ENCODE measurements at places on chromosomes 5 and 9.

DNA sequence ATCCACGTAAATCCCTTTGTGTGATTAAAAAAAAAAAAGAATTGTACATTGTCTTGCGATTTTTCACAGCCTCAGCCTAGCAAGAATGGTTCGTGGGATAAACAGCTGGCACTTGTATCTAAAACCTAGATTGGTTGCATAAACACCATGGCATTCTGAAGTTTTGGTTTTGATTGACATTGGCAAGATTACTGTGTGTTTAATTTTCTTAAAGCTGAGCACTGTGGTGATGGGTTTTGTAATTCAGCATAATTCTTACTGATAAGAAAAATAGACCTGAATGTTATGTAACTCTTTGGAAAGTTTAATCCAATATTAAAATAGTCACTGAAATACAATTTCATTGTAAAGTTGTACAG is 23.4 kb upstream of the ANKRD18A start:
- DNase-seq = no peak

DNA sequence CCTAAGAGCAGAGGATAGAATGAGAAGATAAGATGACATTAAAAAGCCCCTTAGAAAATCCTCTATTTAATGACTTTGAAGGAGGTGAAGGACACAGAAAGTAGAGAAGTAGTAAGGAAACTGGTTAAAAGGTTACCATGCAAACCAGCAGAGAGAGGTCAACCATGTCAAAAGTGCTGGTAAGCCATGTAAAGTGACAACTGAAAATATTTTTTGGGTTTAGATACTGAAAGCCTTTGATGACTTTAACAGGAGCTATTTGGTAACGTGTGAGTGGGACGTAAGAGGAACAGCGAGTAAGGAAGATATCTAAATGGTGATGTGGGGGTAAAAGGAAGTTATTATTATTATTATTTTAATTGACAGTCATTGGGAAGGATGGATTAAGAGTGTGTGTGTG is 56.9 kb downstream of the MACIR start:
- no peak for DNase-seq

DNA sequence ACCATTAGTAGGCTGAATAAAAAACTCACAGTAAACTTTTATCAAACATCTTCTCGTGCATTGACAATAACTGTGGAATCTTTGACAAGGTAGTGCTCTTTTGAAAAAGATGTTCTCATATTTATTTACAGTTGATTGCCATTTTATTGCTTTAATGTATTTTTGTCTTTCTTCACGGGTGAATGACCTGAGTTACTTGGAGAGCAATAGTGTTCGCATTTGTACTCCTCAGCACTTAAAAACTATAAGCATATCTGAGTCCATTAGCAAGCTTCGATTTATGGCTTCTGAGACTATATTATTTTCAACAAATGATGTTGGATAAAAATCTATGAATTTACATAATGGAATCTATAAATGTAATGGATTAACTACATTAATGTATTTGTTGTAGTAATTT is 1012.3 kb downstream of the CDH9 start:
- DNase-seq = no peak

GRCh38 chr5:57437976-57438805 is 44.4 kb downstream of the ACTBL2 start:
- DNase-seq = no peak

- DNase-seq = no peak
Observed at GRCh38 chr5:142164315-142164714, 55.7 kb downstream of the NDFIP1 start.

GRCh38 chr5:170159101-170159698 is 53.5 kb downstream of the FOXI1 start:
- no peak for DNase-seq

DNA sequence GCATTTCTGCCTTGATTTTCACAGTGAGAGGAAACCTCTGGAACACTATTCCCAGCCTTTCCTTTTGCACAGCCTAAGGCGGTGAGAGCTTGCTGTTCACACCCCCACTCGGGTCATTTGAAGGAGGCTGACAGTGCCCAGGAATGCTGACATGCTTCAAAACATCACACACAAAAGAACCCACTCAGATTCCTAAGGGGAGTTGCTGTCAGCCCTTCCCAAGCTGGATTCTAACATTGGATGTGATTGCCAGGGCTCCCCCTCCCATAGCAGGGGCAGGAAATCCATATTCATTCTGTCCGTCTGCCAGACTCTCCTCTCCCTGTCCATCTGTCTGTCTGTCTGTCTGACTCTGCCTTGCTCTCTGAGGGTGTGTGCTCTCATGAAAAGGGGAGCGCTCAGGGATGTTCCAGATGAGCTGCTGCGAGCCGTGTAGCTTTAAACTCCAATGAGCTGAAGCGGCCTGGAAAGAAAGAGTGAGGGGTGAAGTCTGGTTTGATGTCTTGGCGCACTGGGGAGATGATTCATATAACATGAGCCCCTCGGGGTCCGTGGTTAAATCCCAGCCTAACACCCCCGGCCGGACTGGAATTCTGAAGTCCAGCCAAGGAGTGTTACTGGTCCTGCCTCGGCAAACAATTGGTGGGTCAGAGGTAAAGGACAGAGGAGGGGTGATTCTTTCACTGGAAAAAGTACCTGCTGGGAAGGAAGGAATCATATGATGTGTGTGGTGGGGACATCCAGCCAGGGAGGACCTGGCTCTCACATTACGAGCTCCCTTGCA is 517.0 kb downstream of the CCDC171 start:
- DNase-seq = no peak

GRCh38 chr5:139745800-139746690 is 49.6 kb upstream of the PSD2 start:
- DNase-seq = no peak

GRCh38 chr9:126055381-126055985 is 271.1 kb upstream of the MVB12B start:
- no peak for DNase-seq

GRCh38 chr5:74560245-74560644 is 80.3 kb downstream of the ENC1 start:
- DNase-seq = no peak

- no peak for DNase-seq
Observed at GRCh38 chr9:70069704-70070103, 26.1 kb downstream of the MAMDC2 start.

- DNase-seq = no peak
Observed at GRCh38 chr5:56306433-56307150, 73.5 kb upstream of the ANKRD55 start.

GRCh38 chr5:1658665-1659064 is 134.9 kb upstream of the LPCAT1 start:
- DNase-seq = peak; percentile 50

DNA sequence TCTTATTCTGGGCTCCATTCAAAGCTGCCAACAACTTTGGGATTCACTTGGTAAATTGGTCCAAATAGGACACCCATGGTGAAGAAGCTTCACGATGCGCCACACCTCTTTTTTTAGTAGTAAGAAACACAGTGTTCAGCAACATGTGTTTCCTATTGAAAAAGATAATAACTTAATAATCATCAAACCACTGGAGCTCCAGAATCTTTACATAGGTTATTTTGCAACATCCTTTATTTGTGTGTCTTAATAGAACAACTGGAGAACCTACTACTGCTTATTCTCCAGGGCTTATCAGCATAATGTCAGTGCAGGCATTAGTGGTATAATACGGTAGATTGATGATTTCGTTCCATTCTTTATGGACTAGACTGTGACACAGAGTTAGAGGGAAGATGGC is 63.3 kb upstream of the DAPK1 start:
- DNase-seq = no peak

DNA sequence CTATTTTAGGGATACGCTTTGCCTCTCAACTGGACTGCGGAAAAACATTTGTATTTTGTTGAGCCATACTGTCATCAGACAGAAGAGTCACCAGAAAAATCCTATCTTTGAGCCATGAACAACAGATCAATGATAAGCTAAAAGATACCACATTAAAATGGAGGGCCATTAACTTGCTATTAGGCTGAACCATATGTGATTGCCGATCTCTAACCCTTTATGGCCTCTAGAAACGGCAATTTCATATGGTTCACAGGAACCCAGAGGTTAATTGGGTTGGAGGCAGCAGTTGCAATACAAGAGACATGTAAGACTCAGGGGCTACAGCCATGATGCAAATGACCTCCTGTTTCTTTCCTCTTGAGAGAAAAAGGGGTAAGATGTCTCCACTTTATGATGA is 69.8 kb downstream of the MYO10 start:
- DNase-seq = no peak

GRCh38 chr9:14766299-14766698 is 43.8 kb upstream of the CER1 start:
- no peak for DNase-seq

DNA sequence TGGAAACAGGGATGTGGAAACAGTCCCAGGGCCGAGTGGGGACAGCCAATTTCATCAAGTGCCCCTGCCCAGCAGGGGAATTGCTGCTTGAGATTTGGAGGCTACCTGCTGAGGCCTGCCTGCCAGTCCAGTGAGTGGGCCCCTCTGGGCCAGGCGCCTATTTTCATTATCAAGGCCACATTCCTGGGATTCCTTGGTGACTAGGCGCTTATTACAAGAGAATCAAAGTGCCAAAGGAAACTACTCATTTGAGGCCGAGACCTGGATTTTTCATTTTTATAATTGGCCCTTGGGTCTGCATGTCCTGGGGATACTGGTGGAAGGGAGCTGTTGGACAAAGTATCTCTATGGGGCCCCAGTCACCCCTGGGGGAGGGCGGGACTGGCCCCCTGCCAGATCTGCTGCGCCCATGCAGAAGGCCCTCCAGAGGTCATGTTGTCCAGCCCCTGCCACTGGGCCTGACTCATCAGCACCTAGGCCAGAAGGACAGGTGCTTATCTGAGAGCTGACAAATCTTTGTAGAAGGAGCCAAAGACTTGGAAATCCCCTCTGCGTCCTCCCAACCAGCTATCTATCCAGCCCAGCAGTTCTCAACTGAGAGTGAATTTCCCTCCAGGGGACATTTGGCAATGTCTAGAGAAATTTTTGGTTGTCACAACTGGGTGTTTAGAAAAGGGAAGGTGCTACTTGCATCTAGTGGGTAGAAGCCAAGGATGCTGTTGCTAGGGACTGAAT is 45.6 kb downstream of the FOXI1 start:
- DNase-seq = no peak

DNA sequence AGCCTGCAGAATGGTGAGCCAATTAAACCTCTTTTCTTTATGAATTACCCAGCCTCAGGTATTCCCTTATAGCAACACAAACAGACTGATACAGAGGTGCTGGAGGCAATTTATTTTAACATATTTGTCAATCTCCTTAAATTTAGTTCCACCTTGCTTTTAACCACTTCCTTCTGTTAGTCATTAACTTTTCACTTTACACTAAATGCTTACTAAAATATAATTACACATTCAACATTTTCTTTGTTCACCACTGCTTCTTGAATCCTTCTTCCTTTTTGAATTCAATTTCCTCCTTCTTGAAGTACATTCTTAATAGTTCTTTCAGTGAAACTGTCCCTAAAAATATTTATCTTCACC is 39.4 kb downstream of the LYRM7 start:
- no peak for DNase-seq

All from NCI-H2081 (cell line).